ENCODE measurements at places on chromosomes 3 and 15.

- no peak for DNase-seq
Observed at GRCh38 chr3:173719585-173719984, 322.0 kb downstream of the NLGN1 start.

DNA sequence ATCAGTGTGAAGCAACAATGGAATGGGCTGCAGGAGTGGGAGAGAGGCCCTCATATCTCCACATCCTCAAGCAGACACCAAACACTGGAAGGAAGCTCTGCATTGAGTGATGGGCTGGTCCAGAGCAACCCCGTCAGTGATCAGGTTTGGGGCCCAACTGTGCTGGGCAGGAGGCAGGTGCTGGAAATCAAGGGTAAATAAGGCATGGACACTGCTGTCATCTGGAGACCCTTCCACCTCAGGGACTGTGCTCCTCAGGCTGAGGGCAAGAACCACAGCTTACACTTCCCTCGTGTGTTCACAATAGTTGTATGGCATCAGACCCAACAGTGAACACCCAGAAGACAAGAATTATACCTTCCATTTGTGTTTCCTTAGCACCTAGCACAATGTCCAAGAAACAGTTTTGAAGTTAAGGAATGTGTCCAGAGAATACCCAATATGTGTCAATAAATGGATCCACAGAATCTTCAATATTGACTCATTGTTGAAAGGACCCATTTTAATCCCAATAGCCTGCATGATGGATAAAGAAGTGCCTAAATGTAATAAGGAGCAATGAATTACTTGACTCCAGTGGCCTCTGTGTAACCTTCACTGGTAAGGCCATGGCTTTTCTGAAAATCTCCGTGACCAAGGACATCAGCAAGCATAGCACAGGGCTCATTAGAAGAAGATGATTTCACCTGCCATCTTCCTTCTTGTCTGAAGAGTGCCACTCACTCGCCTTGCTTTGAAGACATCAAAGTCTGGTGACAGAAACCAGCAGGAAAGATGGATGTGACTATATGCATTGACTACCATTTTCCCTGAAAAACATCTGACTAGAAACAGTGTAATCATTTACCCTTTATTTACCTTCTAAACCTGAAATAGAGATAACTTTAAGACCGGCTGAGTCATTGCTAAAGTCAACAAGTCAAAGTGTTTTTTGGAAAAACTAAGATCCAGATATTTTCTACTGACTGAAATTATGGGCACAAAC, 7.0 kb upstream of the AHSG start:
- DNase-seq, result no peak

DNA sequence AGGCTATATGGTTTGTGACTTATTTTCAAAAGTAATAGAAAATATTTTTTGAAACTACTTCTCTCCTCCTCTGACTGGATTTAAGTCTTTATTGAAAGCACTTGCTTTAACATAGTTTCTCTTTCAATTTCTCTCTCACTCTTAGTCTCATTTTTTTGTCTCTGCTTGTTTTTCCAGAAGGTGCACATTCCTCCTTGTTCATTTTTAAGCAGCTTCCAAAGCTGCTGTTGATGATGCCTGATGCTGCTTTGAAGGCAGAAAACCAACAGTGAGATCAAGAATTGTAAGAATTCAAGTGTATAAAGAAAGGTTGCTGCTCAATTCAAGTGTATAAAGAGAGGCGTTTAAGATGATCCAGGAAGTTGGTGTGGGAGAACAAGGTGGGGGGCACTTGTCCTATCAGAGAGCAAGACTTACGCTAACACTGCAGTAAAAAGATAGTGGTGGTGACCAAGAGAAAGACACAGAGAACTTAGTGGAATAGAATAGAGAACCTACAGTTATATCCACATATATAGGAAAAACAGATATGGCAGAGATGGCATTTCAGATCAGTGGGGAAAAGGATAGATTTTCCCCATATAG, 12.1 kb downstream of the NR2C2 start:
- DNase-seq, result no peak

- no peak for DNase-seq
Observed at GRCh38 chr3:128863560-128863959, 15.9 kb upstream of the ACAD9 start.

DNA sequence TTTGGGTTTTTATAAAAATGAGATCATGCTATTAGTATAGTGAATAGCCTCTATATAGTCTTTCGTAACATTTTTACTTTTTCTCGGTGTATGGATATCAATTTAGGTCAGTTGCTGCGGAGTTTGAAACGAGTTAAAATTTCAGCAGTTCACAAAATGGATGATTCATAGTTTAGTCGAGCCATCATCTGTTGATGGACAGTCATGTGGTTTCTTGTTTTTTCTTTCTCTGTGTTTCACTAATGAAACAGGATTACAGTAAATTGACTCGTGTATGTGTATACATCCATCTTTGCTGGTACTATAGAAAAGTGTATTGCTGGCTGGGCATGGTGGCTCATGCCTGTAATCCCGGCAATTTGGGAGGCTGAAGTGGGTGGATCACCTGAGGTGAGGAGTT, 106.8 kb downstream of the IGF1R start:
- DNase-seq, result no peak

DNA sequence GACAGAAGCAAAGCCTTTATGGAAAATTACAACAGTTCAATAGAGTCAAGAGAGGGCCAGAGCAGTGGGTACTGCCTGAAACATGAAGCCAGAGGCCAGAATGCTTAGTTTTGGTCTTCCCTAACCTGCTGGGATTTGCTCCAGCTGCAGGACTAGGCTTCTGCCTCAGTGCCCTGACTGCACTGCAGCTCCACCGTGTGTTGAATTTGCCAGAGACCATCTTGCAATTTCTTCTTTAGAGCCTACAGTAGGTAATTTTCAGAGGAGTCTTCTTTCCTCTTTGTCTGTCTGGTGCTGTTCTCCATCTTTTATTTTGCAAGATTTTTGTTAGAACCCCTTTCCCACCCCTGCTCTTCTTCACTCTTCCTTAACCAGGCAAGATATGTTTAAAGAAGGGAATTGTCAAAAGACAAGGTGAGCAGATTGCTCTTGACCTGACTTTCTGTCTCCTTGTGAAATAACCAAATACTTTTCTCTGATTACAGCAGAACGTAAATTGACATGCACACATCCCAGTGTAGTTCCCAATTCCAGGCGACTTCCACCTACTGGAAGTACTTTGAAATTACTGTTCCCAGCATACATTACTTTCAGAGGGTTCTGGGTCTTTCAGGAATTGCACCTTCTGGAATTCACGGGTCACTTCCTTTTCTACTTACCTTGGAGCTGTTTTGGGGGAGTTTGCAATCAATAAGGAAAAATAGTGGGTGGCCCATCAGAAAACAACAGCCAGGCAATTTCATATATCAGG, 161.2 kb downstream of the MINAR1 start:
- no peak for DNase-seq

DNA sequence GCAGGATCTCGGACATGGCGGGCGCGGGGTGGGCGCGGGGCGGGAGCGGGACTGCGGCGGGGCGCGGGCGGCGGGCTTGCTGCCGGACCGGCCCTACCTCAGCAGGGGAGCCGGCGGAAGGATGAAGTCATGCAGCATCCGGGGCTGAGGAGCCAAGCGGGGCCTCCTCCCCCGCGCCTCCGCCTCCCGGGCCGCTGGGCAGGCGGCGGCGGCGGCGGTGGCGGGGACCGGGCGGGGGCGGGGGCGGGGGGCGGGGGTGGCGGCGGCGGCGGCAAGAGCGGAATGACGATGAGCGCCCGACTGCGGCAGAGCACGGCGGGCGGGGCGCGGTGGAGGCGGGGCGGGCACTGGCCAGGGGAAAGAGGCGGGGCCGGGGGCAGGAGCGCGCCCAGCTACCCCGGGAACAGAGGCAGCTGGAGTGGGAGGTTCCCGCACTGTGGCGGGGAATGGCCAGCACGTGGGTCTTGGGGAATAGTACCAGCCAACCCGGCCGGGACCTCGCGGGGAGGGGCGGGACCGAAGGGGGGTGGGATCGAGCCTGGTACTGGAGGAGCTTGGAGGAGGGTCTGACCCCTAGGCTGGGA, at the start of gene CAMK2N2:
TSS of gene CAMK2N2 (minus strand) at position 284 of the 584 bp plus-strand sequence. CDS start at position 16, 268 bp downstream.
- DNase-seq, result peak; percentile 92

- no peak for DNase-seq
Observed at GRCh38 chr3:13217736-13218540, 144.7 kb upstream of the IQSEC1 start.

DNA sequence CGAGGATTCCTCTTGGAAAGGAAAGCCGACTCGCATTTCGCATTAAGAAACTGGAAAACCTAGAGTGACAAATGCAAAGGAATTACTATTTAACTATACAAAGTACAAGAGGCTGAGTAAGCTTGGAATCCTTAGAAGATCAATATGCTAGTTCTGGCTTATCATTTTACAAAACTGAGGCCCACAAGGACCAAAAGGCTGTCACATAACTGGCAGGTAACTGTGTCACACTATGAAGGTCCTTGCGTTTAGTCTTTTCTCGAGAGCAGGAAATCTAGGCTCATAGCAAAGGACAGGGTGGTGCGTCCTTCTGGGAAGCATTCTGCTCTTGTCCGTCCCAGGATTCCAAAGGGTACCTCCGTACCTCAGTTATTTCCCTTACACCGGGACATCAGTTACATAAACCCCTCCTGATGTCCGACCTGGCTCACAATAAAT, 629 bp downstream of the RPL24 start:
- DNase-seq, result no peak

DNA sequence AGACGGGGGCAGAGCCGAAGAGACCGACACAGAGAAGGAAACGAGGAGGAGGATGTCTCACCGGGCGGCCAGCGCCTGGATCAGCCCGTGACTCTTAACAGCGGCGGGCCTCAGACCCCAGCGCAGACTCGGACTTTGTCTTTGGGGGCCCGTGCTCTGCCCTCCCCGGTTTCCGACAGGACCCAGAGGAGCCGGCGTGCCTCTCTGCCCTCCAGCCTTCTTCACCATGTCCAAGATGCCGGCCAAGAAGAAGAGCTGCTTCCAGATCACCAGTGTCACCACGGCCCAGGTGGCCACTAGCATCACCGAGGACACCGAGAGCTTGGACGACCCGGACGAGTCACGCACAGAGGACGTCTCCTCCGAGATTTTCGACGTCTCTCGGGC, 1.0 kb downstream of the TSC22D2 start:
- no peak for DNase-seq

- DNase-seq, result no peak
Observed at GRCh38 chr15:82159922-82160321, 102.6 kb downstream of the EFL1 start.

DNA sequence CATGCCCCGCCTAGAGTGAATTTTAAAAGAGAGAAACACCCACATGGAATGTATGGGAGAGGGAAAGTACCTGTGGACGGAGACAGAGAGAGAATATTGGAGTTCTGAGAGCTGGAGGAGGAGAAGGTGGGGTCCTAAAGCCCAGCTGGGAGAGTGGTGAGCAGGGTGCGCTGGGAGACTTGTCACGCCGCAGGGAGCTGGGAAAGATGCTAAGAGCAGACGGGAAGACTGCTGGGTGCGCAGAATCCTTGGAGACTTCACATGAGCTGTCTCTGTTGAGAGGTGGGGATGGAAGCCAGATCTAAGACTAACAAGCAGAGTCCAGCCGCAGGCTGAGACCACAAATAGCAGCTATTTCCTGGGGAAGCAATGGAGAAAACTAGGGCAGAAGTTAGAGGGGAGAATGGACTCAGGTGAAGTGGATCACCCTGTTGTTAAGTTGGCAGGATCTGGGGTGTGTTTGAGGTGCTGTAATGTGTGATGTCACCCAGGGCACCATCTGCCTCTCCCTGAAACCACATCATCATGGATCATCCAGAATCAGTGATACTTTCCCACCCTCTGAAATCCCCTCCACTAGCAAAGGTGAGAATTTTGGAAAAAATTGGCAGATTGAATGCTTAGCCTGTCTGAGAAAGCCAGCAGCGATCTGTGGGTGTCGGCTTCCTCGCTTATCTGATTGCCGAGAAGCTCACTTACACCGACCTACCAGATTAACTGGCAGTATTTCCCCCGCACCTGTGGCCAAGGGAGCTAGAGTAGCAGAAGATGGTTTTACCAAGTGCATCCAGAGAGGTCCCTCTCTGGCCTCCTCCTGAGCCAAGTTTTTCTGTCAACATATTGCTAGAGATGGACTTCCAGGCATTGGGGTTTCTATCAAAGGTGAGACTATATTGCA, 174.8 kb upstream of the BHLHE40 start:
- no peak for DNase-seq

DNA sequence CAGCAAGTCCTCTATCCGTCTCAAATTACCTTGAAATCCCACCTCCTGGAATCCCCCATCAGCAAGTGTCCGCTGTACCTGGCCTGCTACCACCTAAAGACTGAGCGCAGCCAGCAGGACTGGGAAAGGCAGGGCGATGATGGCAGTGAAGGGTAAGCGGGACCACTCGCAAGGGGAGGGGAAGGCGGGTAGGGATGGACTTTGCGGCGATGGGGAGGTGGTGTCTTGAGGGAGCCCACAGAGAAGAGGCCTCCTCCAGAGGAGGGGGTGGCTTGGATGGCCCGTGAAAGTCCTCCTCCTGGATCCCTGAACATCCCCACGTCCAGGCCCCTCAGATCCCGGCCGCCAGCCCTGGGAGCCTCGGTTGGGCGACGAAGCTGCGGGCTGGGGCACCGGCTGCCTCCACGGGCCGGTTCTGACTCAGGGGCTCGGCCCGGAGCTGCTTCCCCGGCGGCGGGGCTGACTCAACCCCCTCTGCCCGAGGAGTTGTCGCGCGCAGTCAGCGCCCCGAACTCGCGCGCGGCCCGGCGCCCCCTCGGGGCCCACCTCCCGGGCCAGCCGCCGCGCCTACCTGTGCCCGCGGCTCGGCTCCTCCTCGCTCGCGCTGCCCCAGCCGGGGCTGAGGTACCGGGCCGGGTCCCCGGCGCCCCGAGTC, 512 bp downstream of the LARP6 start:
- DNase-seq, result no peak

GRCh38 chr3:188943591-188943990, 228.2 kb upstream of the TPRG1 start:
- no peak for DNase-seq

DNA sequence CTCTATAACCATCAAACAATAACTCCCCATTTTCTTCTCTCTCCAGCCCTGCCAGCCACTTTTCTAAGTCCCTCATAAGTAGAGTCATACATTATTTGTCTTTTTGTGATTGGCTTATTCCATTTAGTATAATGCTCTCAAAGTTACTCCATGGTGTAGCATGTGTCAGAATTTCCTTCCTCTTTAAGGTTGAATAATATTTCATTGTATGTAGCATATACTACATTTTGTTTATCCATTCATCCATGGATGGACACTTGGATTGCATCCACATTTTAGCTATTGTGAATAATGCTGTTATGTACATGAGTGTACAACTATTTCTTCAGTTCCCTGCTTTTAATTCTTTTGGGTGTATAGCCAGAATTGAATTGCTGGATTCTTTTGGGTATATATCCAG, 138.4 kb downstream of the ATG7 start:
- DNase-seq, result no peak

GRCh38 chr3:130626049-130626448, 109.1 kb downstream of the COL6A6 start:
- no peak for DNase-seq

GRCh38 chr3:69219101-69219708, 96.8 kb upstream of the LMOD3 start:
- DNase-seq, result no peak

- no peak for DNase-seq
Observed at GRCh38 chr3:178456621-178457285, 79.5 kb upstream of the KCNMB2 start.
